ENCODE measurements at places on chromosomes 7 and 10.
A peak's percentile ranks its signal among the peaks of the same experiment; 100 is the strongest.

GRCh38 chr10:132539431-132539839 is 1.8 kb downstream of the INPP5A start:
- no peak for DNase-seq

GRCh38 chr10:72616716-72617115 is 9.2 kb downstream of the MICU1 start:
- DNase-seq = no peak

- DNase-seq = peak; percentile 68
These were observed 85.8 kb downstream of the NRP1 start for GRCh38 chr10:33248638-33249037.

DNA sequence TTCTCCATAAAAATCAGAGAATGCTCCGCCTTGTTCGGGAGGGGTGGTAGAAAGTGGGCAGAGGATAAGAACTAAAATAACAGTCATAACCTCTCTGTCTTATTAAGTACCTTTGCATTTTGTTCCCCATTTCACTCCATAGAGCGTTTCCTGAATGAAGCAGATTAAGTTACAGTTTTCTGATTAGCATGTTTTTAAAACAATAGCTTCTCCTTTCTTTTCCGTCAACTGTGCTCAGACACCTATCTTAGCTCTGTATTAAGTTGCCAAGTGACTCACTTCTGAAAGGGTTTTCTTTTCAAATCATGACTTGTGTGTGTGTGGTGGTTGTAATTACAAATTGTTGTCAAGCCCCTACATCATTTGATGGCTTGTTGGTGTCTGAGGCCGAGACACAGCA is 1.4 kb downstream of the HABP2 start:
- no peak for DNase-seq
